ENCODE measurements at places on chromosomes 11 and 22.

DNA sequence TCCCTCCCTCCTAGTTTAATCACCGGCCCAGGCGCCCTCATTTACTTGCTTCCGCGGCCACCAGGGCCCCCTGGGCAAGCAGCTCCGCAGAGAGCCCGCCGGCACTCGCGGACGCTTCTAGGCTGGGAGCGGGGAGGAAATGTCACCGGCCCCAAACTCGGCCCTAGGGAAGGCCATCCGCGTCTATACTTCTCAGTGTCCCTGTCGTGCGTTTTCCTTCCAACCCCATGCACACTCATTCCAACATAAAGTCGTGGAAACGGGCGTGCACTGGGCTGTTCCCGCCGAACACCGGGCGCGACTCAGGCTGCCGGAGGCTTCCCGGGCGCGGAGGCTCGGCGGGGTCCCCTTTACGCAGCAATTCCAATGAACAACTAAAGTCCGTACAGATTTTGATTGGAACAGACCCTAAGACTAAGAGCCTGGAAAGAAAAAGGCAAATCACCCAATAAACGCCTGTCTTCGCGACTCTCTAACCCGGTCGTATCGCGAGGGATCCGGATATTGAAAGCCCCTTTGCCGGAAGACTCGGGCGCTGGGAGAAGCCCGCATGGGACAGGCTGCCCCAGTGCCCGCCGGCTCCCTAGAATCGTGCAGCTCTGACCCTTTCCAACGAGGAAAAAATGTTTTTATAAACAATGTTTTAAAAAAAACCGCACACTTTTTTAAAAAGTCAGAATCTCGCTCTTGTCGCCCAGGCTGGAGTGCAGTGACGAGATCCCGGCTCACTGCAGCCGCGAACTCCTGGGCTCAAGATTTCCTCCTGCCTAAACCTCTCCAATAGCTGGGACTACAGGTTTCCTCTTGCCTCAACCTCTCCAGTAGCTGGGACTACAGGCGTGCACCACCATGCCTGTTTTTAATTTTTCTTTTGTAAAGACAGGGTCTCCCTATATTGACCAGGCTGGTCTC is 1.3 kb upstream of the BARX2 start:
- no peak for DNase-seq

DNA sequence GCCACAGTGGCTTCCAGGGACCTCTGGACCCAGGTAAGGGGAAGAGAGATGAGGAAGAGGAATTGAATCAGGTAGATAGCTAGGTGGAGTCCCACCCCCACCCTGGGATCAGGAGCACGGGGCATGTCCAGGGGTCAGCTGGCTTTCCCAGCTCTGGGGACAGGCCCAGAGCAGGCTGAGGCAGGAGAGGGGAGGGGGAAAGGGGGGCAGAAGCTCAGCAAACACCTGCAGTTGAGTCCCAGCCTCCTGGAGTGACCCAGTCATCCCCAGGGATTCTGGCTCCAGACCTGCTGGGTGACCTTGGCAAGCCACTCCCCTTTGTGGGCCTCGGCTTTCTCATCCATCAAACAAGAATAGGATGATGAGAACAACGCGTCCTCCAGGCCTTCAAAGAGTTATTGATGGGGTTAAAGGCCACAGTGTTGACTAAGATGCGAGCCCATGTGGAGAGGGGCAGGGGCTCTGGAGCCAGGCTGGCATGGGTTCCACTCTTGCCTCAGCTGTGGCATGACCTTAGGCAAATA is 16.0 kb downstream of the STARD10 start:
- no peak for DNase-seq

GRCh38 chr11:128451652-128452470 is 135.5 kb downstream of the ETS1 start:
- DNase-seq: no peak

DNA sequence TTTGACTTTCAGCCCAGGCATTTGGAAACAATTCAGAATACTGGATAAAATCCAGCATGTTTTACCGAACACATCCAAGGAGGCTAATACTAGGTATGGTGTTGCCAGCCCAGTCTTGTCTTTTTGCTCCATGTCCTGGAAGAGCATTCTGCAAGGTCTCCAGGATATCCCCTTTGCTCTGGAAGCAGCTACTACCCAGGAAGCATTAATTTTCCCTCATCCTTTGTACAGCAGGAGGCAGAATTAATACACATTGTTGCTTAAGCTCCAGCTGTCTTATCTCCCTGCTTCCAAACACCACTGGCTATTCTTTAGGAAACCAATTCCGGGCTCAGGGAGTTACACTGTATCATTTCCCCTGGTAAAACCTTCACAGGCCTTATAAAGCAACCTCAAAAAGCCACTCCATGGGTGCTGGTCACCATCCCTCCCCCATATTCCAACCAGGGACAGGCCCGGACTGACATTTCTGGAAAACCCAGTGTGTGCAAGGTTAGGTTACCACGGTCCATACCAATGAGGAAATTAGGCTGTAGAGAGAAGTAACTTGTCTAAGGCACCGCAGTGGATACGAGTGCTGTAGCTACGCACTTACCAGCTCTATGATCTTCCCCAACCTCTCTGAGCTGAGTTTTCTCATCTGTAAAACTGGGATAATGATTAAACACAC is 1.5 kb upstream of the UBASH3B start:
- no peak for DNase-seq

GRCh38 chr11:11813288-11813962 is 28.3 kb upstream of the USP47 start:
- DNase-seq: no peak
